ENCODE measurements at places on chromosomes 6 and 20. TPM values are rescaled to one million over a fixed set of nuclear protein-coding genes. Genes with fewer than 3 reads are reported as not detected.
A peak's percentile ranks its signal among the peaks of the same experiment; 100 is the strongest.

BNIP5 gene
- not detected for total RNA-seq

RFX6 gene
- not detected for total RNA-seq

DNA sequence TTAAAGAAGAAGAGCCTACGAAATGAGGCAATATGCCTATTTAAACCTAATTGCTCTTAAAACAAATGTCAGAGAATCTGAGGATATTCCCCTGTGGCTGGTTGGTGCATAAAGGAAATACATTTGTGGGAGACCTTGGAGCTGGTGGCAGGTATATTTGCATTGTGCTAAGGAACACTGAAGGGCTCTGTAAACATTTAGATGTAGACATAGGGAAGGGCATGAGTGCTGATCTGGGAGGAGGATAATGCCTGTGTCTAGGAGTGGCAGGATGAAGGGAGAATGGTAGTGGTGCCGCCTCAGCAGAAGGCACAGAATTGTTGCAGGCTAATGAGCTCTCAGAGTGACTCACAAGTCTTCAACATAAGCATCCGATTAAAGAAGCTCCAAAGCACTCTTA lies 85.8 kb downstream of the CD164 start:
- no peak for DNase-seq

GRCh38 chr20:4161401-4162251 lies 146.3 kb upstream of the RNF24 start:
- DNase-seq = peak; percentile 40

GRCh38 chr6:108920751-108921150 lies 72.5 kb downstream of the ARMC2 start:
- no peak for DNase-seq

Measured in breast epithelium (tissue), 4 donors.